Activated T-helper 1 cell treated with anti-CD3 and anti-CD28 coated beads, Interleukin-12 subunit alpha, Interleukin-12 subunit beta, Interleukin-2, Interleukin-4 antibody, amounts not matched to agents 30 ng/mL and 10 ng/mL and 1 ng/mL, durations not matched to agents 14 hours and 24 hours and 36 hours (primary cell): ENCODE measurements at places on chromosomes 3 and 15. TPM values are rescaled to one million over a fixed set of nuclear protein-coding genes. Genes with fewer than 3 reads are reported as not detected.

PLIN1 gene
- not detected in 2 replicates for total RNA-seq

EPHA6 gene
- total RNA-seq = not detected in 2 replicates

PDZRN3 gene
- not detected in 2 replicates for total RNA-seq

ZNF385D gene
- total RNA-seq = not detected in 2 replicates

DNA sequence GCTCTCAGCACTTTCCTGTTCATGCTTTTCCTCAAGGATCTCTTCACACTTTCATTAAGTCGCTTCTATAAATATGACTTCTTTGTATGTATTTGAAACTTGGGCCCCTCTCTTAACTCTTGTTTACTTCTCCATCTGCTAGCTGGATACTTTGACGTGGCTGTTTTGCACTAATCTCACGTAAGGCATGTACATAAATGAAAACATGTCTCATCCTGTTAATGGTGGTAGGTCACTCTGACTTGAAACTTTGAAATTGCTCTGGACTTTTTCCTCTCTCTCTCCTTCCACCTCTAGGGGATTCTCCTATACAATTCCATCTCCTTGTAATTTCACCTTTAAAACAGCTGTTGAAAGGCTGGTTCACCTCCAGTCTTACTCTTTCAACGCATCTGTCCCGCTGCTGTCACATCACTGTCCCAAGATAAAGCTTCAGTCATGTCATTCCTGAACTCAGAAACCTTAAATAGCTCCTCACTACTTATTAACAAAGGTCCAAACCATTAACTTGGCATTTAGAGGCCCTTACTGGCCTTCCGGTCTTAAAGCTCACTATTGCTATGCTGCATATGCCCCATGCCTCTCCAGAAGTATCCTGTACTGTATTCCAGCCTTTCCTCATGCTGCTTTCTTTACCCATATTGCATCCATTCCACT lies 1.2 kb downstream of the BLOC1S6 start:
- H3K36me3 ChIP-seq = peaks cover 12% of the 10 kb centered on the region
- peaks cover 46% of the 10 kb centered on the region for H3K4me1 ChIP-seq
- H3K27me3 ChIP-seq = no peaks in the 10 kb centered on the region
- H3K4me3 ChIP-seq = peak overlapping the region; percentile 100

- H3K4me3 ChIP-seq = no peak overlapping the region
- no peaks in the 10 kb centered on the region for H3K4me1 ChIP-seq
- no peak for DNase-seq
- H3K27ac ChIP-seq = no peak overlapping the region
- peaks cover 2% of the 10 kb centered on the region for H3K27me3 ChIP-seq
- no peaks in the 10 kb centered on the region for H3K36me3 ChIP-seq
Measured at GRCh38 chr3:25576831-25577454, 87.8 kb downstream of the TOP2B start.

GRCh38 chr3:138124706-138125355 lies 7.4 kb downstream of the A4GNT start:
- no peak overlapping the region for H3K4me3 ChIP-seq
- no peaks in the 10 kb centered on the region for H3K36me3 ChIP-seq
- no peaks in the 10 kb centered on the region for H3K4me1 ChIP-seq
- no peak for DNase-seq
- H3K27ac ChIP-seq = no peak overlapping the region

GRCh38 chr15:98421419-98422129 lies 226.8 kb upstream of the IGF1R start:
- no peak overlapping the region for H3K4me3 ChIP-seq
- H3K4me1 ChIP-seq = no peaks in the 10 kb centered on the region
- peaks cover 35% of the 10 kb centered on the region for H3K27me3 ChIP-seq
- no peak overlapping the region for H3K27ac ChIP-seq
- H3K36me3 ChIP-seq = no peaks in the 10 kb centered on the region

GRCh38 chr3:186976837-186977750 lies 46.8 kb downstream of the ST6GAL1 start:
- peaks cover 62% of the 10 kb centered on the region for H3K36me3 ChIP-seq
- H3K4me1 ChIP-seq = peaks cover 16% of the 10 kb centered on the region
- H3K27me3 ChIP-seq = no peaks in the 10 kb centered on the region
- peak overlapping the region; percentile 21 for H3K27ac ChIP-seq

DNA sequence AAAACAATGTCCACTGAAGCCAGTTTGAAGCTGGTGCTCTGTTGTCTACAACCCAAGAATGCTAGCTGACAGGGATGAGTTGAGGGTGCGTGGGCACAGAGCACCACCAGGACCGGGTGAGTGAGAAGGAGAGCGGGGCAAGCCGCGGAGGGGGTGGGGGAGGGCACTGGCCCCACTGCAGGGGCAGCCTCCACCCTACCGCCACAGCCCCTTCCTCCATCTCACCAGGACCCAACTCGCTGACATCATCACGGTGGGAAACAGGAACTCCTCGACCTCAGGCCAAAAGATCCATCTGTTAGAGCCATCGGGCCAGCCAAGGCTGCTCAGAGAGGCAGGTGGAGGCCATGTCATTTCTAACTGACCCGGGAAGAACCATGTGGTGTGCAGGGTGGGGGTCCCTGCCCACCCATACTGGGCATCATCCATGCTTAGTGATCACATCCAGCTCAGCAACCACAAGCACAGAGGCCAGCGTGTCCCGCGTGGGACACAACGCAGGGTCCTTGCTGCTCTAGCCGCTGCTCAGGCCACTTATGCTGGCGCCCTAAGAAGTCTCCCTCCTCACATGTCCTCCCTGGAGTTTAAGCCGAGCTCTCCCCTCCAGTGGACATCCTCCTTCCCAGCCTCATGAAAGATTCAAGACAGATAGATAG lies 57.6 kb upstream of the GATA2 start:
- H3K4me3 ChIP-seq = no peak overlapping the region
- peaks cover 37% of the 10 kb centered on the region for H3K27me3 ChIP-seq
- peaks cover 2% of the 10 kb centered on the region for H3K36me3 ChIP-seq

DNA sequence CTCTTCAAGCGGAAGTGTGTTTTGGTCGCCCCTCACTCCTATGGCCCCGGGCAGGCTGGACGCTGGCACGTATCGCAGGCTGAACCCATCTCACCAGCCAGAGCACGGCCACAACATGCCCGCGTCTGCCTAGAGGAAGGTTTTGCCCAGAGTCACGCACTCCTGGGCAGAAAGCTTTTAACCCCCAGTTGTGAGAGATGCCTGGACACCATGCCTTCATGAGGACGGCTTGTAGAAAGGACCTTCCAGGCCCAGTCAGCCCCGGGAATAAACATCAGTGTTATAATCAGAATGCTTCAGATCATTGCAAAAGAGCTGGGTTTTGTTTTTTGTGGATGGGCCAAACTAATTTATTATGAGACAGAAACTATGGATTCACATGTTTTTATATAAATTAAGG lies 16.5 kb downstream of the CYFIP1 start:
- H3K4me3 ChIP-seq = no peak overlapping the region
- H3K4me1 ChIP-seq = no peaks in the 10 kb centered on the region
- H3K27ac ChIP-seq = no peak overlapping the region
- H3K27me3 ChIP-seq = no peaks in the 10 kb centered on the region

DNA sequence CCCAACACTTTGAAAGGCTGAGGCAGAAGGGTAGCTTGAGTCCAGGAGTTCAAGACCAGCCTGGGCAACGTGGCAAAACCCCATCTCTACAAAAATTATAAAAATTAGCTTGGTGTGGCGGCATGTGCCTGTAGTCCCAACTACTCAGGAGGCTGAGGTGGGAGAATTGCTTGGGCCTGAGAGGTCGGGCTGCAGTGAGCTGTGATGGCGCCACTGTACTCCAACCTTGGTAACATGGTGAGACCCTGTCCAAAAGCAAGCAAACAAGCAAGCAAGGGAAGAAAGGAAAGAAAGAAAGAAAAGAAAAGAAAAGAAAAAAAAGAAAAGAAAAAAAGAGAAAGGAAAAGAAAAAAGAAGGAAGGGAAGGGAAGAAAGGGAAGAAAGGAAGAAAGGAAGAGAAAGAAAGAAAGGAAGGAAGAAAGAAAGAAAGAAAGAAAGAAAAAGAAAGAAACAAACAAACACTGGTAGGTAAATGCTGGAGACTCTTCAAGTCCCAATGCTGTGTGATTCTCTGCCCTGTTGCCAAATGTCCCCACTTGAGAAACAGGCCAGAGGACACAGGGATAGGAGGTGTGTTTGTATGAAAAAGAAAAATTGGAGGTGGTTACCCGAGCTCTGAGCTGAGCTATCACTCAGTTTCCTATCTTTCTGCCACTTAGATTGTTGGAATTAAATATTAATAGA lies 121.1 kb downstream of the RAB11A start:
- no peaks in the 10 kb centered on the region for H3K4me1 ChIP-seq
- DNase-seq = no peak
- H3K27me3 ChIP-seq = peaks cover 23% of the 10 kb centered on the region
- no peaks in the 10 kb centered on the region for H3K36me3 ChIP-seq
- H3K4me3 ChIP-seq = no peak overlapping the region

- peaks cover 52% of the 10 kb centered on the region for H3K4me1 ChIP-seq
- H3K27ac ChIP-seq = peak overlapping the region; percentile 95
- peak; percentile 1 for DNase-seq
- H3K27me3 ChIP-seq = no peaks in the 10 kb centered on the region
- peaks cover 32% of the 10 kb centered on the region for H3K36me3 ChIP-seq
- peak overlapping the region; percentile 92 for H3K4me3 ChIP-seq
Measured at GRCh38 chr15:56919609-56920366, 1.3 kb downstream of the TCF12 start.

- DNase-seq = no peak
- H3K27me3 ChIP-seq = no peaks in the 10 kb centered on the region
- no peak overlapping the region for H3K4me3 ChIP-seq
- H3K36me3 ChIP-seq = no peaks in the 10 kb centered on the region
- no peaks in the 10 kb centered on the region for H3K4me1 ChIP-seq
Measured at GRCh38 chr15:27235161-27235560, 264.2 kb downstream of the GABRG3 start.

- DNase-seq = peak; percentile 61
- H3K4me3 ChIP-seq = peak overlapping the region; percentile 90
- peaks cover 38% of the 10 kb centered on the region for H3K4me1 ChIP-seq
- H3K27me3 ChIP-seq = no peaks in the 10 kb centered on the region
- peak overlapping the region; percentile 89 for H3K27ac ChIP-seq
Measured at GRCh38 chr3:52052831-52053306, 3.5 kb downstream of the DUSP7 start.
